ENCODE measurements at places on chromosomes 11 and 22. TPM values are rescaled to one million over a fixed set of nuclear protein-coding genes. Genes with fewer than 3 reads are reported as not detected.

The OR52N5 gene
- not detected for total RNA-seq

The ARHGAP8 gene
- total RNA-seq, result 0.03 TPM

The OOSP4B gene
- total RNA-seq, result not detected

The MB gene
- not detected for total RNA-seq

The PICK1 gene
- total RNA-seq, result 16.7 TPM
